IPS-NIHi11 (cell line): ENCODE measurements at places on chromosomes 12 and 14.
A peak's percentile ranks its signal among the peaks of the same experiment; 100 is the strongest.

GRCh38 chr12:513446-513845, 53.7 kb downstream of the B4GALNT3 start:
- no peak for DNase-seq

GRCh38 chr12:62613081-62613480, 146.5 kb downstream of the MON2 start:
- DNase-seq, result no peak

DNA sequence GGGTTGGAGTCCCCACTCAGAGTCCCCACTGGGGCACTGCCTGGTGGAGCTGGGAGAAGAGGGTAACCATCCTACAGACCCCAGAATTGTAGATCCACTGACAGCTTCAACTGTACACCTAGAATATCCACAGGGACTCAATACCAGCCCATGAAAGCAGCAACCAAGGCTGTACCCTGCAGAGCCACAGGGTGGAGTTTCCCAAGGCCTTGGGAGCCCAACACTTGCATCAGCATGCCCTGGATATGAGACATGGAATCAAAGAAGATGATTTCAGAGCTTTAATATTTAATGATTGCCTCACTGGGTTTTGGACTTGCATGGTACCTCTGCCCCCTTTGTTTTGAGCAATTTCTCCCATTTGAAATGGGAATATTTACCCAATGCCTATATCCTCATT, 80.4 kb downstream of the RASSF9 start:
- no peak for DNase-seq

GRCh38 chr12:92928421-92928961, 604 bp downstream of the EEA1 start:
- DNase-seq, result peak; percentile 58

DNA sequence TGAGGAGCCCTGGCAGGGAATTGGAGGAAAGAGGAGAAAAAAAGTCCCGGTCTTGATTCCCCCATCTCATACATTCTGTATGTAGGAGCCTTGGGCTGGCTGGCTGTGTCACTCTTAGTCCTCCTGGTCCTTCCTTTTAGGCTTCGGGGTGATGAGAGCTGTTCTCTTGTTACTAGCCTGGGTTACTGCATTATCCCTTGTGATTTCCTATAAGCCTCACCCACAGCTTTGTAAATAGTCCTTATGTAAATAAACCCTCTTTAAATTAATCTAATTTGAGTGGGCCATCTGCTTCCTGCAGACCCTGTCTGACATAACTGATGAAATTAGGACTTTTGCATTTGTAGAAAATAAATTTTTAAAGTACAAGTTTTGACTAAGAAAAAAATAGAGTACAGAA, 19.2 kb downstream of the DNM1L start:
- DNase-seq, result peak; percentile 15
